ENCODE measurements at places on chromosomes 3 and 15.

- DNase-seq = no peak
Measured at GRCh38 chr3:86420990-86421739, 569.8 kb downstream of the VGLL3 start.

DNA sequence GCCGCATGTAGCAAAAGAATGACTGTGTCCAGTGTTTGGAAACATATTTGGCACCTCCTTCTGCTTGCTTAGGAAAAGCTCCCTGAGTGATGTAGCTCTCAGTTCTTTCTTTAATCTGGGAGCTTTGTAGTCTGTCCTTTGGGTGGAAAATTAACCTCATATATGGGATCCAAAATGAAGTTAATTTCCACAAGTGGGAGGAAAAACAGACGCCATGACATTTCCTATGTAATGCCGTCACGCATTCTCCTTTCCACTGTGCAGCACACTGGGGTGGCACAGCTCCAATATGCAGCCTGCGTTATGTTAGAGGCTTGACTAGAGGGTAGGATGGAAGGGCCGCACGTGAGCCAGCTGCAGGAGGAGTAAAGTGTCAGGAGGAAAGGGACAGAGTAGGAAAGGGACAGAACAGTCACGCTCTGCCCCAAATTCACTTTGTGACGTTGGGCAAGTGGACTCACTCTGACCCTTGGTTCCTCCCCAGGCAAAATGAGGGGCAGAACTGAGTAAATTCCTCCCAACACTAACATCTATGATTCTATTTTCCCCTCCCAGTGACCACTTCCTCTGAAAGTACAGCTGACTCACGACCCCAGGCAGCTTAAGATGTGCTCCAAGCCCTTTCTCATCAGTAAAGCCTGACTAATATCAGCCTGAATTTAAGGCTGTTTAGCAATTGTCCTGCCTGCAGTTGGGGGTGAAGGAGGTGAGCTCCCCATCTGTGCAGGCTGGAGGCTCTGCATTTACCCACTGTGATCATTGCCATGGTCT lies 176.5 kb upstream of the PFN2 start:
- no peak for DNase-seq

DNA sequence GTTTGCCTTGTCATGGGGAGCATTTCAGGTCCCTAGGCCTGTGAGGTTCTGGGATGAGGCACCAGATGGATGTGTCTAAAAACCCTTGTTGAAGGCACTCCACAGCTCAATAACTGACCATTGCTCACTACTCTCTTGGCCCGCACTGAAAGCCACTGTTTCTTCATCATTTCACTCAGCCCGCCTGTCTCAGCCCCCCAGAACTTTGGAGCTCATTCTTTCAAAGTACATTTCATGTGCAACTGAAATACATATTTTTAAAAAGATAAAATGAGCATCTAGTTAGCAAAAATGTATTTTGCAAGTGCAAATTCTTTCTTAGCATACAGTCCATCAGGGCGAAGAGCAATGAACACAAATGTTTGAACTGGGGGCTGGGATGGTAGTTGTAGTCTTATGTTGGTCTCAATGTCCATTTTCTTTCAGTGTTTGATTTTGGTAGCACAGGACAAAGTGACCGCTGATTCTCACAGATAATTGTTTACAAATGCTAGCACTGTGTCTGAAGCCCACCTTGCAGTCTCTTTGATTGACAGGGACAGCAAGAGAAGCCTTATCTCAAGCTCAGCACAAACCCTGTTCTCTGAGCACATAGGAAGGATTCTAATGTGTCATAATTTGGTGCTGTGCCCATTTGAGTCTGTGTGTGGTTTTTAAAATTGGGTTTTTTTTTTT lies 19.6 kb downstream of the HEMK1 start:
- no peak for DNase-seq

DNA sequence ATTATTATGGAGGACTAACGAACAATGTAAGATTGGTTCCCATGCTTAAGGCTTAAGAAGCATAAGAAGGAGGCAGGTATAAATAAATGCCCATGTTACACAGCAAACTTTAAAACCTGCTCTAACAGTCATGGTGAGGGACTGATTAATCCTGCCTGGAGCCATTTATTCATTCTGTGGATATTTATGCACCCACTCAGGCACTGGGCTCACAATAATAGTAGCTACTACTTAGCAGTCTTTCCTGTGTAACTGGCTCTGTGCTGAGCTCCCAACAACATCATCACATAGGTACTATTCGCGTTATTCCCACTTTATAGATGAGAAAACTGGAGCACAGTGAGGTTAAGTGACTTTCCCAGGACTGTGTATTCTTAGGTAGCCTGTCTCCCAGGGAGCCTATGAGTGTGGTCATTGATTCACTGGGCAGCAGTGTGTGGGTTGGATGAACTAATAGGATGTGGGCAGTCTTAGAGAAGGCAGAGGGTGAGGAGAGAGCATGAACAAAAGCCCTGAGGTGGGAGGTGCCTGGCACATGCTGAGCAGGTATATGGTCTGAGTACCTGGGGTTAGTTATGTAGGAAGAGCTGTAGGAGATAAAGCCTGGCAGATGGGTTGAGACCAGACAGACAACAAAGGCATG lies 44.1 kb upstream of the UMPS start:
- DNase-seq = no peak

- no peak for DNase-seq
Measured at GRCh38 chr15:35750051-35750450, 204.1 kb upstream of the DPH6 start.

- no peak for DNase-seq
Measured at GRCh38 chr15:72902245-72902918, 118.8 kb upstream of the ADPGK start.

GRCh38 chr3:64865839-64866570 lies 178.2 kb upstream of the ADAMTS9 start:
- no peak for DNase-seq

- DNase-seq = no peak
Measured at GRCh38 chr3:12838179-12838965, 3.0 kb downstream of the RPL32 start.

DNA sequence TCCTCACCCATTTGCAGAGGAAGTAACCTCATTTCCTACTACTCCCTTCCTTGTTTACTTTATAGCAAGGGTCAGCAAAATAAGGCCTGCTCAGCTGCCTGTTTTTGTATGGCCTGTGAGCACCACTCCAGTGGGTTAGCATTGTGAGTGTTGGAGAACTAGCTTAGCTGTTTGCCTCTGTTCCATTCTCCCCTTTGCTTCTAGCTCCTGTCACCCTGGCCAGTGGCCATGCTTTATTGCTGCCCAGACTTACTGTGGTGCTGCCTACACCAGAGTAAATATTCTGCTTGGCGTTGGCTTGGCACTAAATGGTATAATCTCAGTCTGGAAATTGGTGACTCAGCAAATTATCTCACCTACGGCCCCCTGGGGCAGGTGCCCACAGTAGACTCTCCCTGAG lies 8.8 kb downstream of the PDCD6IP start:
- no peak for DNase-seq

- DNase-seq = no peak
Measured at GRCh38 chr3:116246406-116246980, 198.8 kb downstream of the LSAMP start.

DNA sequence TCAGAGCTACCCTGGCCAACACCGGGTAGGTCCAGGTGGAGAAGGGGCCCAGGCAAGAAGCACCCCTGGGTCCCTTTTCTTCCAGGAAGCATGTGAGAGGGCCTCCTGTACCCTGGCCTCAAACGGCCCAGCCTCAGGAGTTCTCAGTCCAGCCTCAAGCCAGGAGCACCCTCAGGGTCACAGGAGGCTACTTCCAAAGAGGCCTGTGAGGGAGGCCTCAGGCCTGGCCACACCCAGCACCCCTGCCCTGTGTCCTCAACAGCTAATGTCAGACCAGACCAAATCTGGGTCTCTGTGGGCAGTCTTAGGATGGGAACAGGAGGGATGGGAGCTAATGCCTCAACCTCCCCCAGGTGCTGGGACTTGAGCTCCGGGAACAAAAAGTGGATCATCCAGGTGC lies 23.5 kb downstream of the PTH1R start:
- DNase-seq = no peak

DNA sequence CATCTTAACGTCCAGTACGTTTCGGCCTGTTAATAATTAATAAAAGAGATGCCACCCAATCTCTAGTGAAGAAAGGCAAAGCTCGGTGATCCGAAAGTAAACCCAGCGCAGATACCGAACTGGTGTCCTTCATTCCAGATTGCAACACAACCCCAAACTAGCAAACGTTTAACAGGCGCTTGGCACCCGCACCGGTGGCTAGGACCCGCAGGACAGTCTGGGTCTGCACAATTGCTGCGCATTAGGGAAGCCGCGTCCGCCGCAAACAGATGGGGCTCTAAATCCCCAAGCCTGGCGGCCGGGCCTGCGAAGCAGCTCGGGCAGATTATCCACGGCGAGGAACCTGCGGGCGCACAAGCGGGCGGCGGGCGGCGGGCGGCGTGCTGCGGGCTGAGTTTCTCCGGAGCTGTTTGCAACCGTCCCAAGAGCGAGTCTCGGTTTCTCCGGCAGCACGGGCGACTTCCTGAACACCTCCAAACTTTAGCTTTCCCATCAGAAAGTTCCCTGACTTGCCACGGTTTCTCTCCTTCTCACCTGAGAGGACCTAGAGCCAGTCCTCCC lies 112.1 kb upstream of the ICE2 start:
- peak; percentile 52 for DNase-seq

DNA sequence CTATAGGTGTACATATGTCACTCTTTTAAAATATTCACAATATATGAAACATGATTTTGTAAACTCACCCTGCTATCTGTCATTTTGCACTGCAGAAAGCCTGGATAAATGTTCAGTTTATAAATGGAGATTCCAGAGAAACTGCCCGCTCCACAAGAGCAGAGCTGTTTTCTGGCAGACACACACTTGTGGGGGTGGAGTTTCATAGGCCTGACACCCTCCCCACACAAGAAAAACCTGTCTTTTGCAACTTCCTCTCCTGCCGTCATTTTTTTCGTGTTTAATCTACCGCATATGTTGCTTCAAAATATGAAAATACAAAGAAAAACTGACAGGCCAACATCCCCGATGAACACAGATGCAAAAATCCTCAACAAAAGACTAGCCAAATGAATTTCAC lies 479.0 kb downstream of the GABRG3 start:
- DNase-seq = no peak

DNA sequence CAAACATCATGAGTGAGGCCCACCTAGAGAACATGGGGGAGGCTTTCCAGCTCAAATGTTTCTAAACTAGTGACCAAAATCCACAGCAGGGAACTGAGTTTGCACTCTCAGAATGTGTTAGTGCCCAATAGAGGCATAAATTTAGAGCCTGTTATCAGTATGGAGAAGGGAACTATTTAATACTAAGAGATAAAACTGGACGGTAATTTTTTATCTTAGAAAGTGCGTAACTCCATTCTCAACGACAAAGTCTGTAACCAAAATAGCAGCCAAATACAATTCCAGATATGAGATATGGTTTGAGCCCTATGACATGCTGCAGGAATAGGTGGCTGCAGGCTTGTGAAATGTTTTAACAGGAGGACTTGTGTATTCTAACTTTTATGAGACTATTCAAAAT lies 3.5 kb downstream of the B3GALNT1 start:
- no peak for DNase-seq

- DNase-seq = peak; percentile 33
Measured at GRCh38 chr15:63772520-63772919, 61.2 kb downstream of the HERC1 start.

- no peak for DNase-seq
Measured at GRCh38 chr3:50652709-50653108, 22.0 kb upstream of the DOCK3 start.

DNA sequence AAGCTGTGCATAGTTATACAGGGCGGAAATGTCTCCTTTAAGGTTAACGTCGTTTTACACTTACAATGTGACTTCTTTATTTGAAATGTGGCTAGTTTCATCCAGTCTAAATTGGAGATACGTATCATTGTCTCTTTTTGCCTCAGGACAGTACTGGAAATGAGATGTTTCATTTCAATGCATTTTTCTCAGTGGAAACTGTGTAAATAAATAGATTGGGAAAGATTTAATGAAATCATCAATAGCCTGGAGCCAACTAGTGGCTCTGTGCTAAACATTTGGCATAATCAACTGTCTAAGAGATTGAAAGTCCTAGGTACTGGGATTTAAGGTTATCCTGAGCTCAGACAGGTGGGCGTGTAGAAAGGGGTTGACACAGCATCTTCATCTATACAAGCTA lies 691.5 kb upstream of the CCDC54 start:
- DNase-seq = no peak

- DNase-seq = no peak
Measured at GRCh38 chr3:185797108-185797881, 27.5 kb downstream of the IGF2BP2 start.

- no peak for DNase-seq
Measured at GRCh38 chr15:29102911-29103823, 166.5 kb downstream of the NSMCE3 start.

DNA sequence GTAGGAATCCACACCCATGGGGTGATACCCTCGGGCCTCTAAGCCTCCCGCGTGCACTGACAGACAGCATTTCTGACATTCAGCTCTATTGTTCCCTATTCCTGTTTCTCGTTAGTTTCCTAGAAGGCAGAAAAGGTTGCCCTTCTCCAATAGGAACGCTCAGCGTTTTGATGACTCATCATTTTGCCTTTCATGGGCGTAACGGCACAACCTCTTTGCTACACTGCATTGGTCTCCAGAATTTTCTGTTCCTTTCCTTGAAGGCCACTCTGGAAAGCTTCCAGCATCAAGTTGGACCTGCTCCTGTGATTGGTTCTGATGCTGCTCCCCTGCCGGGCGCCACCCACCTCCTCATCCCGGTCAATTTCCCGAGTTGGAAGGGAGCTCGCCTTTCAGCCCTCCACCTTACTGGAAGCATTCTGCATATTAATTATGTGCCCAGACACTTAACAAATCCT lies 13.0 kb upstream of the TNK2 start:
- peak; percentile 54 for DNase-seq

- peak; percentile 45 for DNase-seq
Measured at GRCh38 chr3:107740992-107741896, 218.5 kb downstream of the BBX start.

GRCh38 chr3:65851827-65852226 lies 186.9 kb downstream of the MAGI1 start:
- DNase-seq = no peak

DNA sequence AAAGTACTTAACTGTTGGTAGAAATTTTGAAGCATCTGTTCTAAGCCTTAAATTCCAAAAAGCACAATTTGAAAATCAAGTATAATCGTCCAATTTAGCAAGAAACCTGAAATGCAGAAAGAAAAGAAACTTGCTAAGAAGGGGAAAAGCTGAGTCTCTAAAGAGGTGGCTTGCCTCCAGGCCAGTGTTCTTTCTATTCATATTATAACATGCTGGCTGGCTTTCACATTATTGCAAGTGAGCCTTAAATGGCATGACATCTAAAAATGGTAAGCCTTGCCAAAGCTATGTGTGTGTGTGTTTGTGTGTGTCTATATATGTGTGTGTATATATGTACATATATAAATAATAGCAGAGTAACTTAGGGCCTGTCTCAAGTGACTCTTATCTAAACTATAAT lies 89.5 kb downstream of the FGF12 start:
- no peak for DNase-seq

DNA sequence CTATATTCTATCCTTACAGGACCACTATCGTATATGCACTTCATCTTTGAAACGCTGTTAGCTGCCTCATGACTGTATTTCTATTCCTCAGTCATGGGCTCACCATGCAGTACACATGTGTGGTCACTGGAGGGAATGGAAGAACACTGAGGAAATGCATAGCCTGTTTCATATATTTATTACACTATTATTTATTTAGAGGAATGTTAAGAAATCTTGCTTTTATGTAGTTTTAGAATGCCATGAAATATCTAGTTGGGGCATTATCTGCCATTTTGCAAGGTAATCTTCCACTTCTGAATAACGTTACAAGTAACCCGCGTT lies 155.7 kb downstream of the IGF1R start:
- peak; percentile 26 for DNase-seq

GRCh38 chr3:138686771-138687221 lies 78.2 kb downstream of the FAIM start:
- peak; percentile 21 for DNase-seq

Measured in A673 (cell line).